ENCODE measurements at places on chromosomes 12 and 14.
A peak's percentile ranks its signal among the peaks of the same experiment; 100 is the strongest.

DNA sequence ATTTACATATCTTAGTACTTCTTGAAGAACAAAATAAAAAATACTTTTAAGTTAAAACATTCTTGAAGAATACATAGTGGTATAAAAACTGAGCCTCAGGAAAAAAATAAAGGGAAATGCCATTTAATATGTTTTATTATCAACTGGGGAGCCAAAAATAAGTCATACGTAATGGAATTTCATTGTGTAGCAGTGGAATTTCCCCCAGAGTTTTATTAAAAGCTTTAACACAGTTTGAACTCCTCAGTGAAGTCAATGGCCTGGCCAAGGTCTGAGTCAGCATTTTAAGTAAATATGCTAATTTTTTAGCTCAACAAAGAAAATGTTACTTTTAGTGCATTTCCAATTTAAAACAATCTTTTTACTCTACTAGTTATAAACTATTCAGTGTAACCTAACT lies 350.1 kb upstream of the ATP2B1 start:
- DNase-seq = peak; percentile 86

DNA sequence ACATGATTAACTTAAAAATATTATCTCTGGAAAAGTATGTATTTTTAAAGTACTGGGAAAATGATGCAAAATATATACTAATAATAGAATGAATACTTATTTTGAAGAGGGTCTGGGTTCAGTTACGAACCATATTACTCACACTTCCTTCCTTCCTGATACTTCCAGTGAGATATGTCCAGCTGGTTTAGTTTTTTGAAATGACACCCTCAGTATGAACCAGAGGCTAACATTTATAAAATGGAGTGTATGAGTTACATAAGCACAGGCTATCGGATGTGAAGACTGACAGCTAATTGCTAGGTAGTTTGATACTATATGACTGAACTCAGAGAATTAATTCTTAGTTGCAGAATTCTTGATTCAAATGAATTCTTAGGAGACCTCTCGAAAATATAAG lies 122.9 kb downstream of the OTOGL start:
- peak; percentile 13 for DNase-seq

DNA sequence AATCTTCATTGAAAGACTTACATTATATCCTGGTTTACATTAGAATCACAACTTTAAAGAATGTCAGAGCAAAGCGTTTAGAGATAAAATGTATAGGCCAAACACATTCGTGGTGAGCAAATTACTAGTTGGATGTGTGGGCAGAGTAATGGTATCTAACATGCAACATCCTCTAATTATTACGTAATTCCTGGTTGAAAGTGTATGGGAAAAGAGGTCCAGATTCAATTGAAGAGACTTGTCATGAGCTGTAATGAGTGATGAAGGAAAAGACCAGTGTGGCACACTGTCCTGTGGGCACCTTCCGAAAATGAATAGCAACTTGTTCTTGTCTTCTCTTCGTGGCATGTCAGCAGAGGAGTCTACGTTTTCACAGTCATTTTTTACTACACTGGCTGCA lies 192.8 kb downstream of the LRIG3 start:
- no peak for DNase-seq

GRCh38 chr14:88919502-88919901 lies 95.1 kb downstream of the TTC8 start:
- peak; percentile 12 for DNase-seq

DNA sequence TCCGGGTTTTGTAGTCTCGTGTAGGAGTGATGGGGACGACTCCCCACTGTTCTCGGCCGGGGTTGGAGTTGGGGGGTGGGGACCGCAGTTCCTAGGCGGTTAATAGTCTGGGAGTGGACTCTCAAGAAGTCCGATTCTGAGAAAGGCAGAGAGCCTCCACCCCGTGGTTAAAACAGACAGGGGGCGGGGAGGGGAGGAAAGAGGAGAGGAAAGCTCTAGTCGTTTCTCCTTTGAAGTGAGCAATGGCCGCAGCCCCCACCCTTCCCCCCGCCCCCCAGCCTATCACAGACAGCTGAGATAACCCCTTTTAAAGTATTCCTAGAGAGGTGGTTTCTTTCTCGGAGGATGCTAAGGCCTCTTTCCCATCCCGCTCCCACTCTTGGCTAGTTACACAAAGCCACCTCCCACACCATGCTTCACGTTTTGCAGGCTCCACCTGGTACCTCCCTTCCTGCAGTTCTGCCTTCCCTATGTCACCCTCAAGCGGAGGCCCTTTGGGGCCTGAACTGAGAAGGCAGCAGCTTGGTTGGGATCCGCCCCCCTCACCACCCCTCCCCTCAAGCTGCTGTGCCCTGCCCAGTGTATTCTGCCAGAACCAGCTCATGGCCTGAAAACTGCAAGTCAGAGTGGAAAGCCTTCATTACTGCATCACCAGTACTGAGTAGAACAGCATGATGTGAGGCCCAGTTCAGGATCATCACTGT lies 853 bp downstream of the USP5 start:
- DNase-seq = peak; percentile 22

DNA sequence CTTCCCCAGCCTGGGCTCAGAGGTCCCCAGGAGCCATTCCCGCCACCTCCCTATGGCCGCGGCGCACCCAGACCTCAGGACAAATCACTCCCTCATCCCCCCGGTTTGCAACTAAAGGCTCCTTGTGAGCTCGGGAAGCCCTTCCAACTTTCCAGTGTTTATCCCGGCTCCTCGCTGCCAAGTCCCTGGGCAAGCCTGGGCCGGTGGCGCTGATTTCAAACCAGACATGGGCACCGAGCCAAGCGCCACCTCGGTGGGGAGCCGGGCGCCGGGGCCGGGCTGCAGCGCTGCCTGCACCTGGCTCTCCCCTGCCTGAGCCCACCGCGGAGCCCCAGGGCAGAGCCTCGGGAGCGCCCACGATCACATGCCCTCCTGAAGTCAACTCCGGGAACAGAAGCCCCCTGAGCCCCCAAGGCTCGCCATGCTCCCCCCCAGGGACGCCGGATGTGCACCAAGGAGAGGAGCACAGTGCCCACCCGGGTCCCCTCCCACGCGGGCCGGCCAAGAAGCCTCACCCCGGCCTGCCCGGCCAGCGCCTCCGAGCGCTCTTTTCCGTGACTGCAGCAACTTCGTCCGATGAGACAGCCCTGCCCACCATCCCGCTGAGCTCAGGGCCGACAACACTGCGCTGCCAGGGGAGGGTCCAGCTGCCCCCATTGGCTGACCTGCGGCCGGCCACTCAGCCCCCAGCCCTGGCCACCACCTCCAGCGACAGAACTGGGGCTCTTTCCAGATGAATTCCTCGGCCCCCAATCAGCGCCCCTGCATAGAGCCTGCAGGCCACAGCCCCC lies 50.0 kb downstream of the NCOR2 start:
- DNase-seq = no peak

GRCh38 chr14:89575386-89576061 lies 158.5 kb upstream of the FOXN3 start:
- no peak for DNase-seq

GRCh38 chr12:115305275-115305674 lies 621.3 kb upstream of the TBX3 start:
- no peak for DNase-seq
